T47D (cell line): ENCODE measurements at places on chromosomes 12 and 14.
A peak's percentile ranks its signal among the peaks of the same experiment; 100 is the strongest.

DNA sequence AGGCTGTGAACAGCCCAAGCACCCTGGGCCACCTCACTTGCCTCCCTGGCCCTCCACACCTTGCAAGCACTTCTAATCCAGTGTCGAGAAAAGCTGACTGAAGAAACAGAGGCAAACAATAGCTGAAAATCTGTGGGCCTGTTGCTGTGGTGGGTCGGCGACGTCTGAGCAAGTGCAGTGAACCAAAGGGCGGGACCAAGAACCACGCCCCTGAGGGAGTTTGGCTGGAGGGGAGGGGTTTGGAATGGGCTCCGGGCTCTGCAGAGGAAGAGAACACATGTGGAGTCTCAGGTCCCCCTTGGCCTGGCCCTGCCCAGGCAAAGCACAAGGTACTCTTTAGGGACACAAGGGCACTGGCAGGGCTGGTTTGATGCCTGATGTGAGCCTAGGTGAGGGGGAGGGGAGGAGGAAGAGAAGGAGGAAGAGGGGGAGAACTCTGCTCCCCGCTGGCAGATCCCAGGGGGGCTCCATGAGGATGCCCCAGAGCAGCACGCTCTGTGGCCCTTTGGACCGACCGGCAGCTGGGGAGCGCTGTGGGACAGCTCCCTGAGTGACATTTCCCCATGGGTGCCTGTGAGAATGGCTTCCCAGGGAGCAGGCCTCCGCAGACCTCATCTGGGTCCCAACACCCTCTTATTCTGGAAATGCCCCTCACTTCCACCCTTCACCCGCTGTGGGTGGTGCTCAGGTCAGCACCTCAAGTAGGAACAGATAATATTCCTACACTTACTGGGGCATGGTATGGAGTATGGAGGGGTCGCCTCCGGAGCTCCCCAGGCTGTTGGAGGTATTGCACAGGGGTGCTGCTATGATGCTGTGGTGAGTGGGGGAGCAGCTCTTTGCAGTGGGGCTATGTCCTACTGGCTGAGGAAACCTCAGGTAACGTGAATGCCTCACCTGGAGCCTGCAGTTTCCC, 85.5 kb downstream of the CPSF2 start:
- DNase-seq: no peak

DNA sequence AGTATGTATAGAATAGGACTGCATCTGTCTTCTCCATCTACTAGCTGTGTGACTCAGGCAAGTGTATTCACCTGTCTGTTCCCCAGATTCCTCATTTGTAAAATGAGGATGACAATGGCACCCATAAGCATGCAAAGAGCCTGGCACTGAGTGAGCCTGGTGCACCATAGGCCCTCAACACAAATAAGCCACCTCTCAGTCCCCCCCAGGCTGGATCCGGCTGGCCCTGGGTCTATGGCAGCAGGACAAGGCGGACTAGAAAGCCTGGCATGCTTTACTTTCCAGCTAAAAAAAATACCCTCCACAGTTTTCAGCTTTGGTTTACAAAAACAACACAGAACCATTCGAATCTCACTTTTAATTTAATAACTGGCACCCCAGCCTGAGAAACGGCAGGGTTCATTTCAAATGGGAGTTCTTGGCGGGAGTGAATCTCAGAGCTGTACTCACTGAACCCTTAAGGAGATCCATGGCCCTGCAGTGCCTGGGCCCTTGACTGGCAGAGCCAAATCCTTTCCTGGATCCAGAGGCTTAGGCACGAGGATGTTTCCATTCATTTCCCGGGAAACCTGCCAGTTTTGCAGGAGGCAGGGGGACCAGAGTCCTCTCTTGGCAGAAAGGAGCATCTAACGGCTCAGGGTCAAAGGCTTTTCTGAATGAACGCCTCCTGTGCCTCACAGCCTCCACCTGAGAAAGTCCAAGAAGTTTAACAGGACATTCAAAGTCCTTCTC, 17.7 kb downstream of the SYNE3 start:
- DNase-seq: no peak

- no peak for DNase-seq
Measured at GRCh38 chr12:44526655-44527182, 349.4 kb downstream of the NELL2 start.

GRCh38 chr12:6469609-6470374, 685 bp downstream of the VAMP1 start:
- no peak for DNase-seq

DNA sequence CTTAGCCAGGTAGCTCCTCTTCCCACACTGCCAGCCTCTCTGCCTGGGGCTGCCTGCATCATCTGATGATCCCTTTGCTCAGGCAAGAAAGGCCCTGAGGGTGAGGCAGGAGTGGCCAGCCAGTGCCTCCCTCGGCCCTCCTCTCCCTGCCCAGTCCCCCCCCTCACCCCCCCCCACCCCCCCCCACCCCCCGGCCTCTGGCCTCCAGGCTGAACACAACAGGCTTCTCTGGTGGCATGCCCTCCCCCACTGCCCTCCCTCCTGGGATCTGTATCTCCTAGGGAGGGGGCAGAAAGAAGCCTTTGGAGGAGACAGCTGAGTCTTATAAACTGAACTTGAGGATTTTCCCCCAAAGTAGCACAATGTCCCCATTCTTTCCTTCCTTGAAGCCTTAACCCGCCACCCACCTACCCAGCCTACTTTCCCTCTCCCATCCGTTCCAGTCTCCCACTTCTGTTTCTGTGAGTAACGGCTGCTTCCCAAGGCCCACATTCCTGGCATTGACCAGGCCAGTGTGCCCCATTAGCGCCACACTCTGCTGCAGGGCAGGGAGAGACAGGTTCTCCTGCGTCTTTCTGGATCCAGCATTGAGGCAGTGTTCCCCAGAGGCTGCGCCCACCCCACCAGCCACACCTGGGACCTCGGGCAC, 82.1 kb downstream of the B4GALNT3 start:
- DNase-seq: peak; percentile 72

- peak; percentile 98 for DNase-seq
Measured at GRCh38 chr12:91388573-91388972, 206.0 kb upstream of the DCN start.

- DNase-seq: no peak
Measured at GRCh38 chr12:102444093-102444492, 36.3 kb downstream of the IGF1 start.

- no peak for DNase-seq
Measured at GRCh38 chr12:96711364-96711763, 195.7 kb upstream of the NEDD1 start.

GRCh38 chr12:109428037-109428629, 49.0 kb downstream of the KCTD10 start:
- DNase-seq: peak; percentile 60

- DNase-seq: no peak
Measured at GRCh38 chr12:8701046-8701660, 3.4 kb downstream of the RIMKLB start.

DNA sequence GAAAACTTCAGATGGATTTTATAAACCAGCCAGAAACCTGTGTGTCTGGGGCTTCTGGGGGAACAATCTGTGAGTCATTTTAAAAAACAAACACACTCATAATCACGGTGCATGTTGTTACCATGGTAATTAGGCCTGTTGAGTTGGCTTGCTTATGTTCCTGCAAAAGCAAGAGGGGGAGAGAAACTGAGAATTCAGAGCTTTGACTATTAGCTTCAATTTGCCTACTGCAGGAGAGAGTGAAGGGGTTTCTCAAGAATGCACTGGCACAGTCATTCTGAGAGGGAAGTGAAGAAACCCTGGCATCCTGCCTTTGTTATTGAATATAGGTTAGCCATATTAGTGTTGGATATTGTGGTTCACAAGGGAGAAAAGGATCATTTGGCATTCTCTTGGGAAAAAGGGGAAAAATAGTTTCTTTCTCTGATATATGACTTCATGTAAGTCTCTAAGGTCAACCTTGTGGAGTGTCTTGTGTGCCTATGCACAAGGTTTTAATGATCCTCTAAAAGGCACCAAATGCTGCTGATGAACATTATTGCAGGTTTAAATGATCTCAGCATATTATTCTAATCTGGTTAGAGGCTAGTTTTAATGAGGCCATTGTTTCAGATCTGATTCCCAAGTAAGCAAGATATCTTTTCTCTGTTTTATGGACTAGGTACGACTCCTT, 12.9 kb downstream of the GNG2 start:
- no peak for DNase-seq

GRCh38 chr12:88445705-88446394, 134.4 kb downstream of the KITLG start:
- no peak for DNase-seq

DNA sequence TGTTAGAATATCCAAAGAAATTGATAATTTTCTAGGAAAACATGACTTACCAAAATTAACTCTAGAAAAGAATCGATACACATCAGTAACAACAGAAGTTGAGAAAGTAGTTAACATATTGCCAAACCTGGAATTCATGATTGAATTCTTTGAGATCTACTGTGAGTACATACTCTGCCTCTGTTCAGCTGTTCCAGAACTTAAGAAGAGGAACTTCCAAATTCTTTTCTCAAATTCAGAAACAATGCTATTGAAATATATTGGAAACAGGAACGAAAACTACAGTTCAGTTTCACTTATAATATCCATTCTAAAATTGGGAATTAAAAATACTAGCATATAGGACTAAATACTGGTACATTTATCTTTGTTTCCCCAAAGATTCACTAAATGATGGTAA, 57.9 kb downstream of the MARK3 start:
- DNase-seq: no peak

DNA sequence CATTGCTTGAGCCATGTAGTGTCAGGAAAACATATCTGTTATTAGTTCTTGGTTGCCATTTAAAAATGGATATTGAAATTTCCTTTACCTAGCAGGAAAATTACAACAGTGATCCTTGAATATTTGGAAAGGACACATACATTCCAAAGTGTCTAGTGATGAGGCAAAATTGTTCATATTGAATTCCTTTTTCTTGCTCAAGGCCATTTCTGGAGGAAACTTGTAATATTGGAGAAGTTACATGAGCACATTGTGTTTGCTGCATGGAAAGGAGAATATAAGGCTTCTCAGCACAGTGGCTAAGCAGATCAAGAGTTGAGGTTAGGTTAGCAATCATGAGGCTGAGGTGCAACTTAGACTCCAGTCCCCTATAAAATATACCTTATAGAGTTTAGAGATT, 121.9 kb downstream of the PDE3A start:
- no peak for DNase-seq

DNA sequence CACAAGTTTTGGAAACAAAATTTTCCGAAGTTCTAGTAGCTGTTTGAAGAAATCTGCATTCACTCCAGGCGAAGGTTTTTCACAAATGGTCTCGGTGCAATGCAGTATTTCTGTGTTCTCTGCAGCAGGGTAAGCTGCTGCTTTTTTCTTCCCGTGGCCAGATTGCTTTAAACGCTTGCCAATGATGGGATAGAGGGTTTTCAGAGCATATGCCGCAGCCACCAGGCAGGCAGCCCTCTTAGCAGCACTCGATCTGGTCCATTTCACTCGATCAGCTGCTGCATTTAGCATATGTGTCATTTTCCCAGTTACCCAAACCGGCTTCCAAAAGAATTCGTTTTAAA, 315 bp downstream of the ABCD2 start:
- no peak for DNase-seq

- DNase-seq: no peak
Measured at GRCh38 chr14:104086661-104087461, 1.4 kb downstream of the ASPG start.

GRCh38 chr14:64549016-64549415, 745 bp upstream of the PPP1R36 start:
- no peak for DNase-seq

- no peak for DNase-seq
Measured at GRCh38 chr12:66453844-66454243, 151.6 kb downstream of the HELB start.

GRCh38 chr12:116276652-116277466, 634 bp downstream of the MED13L start:
- DNase-seq: no peak

DNA sequence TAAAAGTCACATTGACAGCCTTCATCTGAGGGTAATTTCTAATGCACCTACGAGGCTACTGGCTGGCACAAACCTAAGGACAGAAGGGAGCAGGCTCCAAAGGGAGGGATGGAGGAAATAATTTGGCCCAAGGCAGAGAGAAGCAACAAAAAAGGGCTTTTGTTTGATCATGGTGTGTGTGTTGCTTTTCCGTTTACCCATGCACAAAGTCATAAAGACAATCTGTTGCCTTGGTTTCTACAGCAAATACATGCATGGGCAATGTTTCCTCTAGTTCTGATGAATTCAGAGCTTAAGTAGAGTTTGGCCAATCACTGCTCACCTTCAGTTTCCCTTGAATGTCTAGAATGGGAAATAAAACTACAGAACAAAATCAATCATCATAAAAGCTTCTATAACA, 262.5 kb upstream of the CAND1 start:
- no peak for DNase-seq

GRCh38 chr14:100470523-100470897, 116.7 kb downstream of the BEGAIN start:
- no peak for DNase-seq

DNA sequence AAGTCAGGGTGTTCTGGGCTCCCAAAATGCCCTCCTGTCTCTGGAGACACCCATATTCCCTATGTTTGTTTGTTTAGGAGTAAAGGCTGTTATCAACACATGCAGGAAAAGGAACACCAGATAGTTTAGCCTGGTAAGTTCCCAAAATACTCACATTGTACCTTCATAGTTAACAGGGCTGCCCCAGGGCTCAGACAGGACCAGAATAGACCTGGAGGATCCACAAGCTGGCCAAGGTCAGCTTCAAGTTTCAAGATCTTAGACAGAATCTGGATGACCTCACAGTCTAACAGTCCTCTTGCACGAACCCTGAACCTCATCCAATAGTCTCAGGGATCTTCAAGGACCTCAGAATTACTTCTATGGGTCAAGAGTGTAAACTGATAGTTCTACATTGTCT, 18.1 kb upstream of the HSP90B1 start:
- no peak for DNase-seq

- DNase-seq: no peak
Measured at GRCh38 chr14:24940213-24940783, 109.6 kb downstream of the STXBP6 start.
